ENCODE measurements at places on chromosomes 4 and X. TPM values are rescaled to one million over a fixed set of nuclear protein-coding genes. Genes with fewer than 3 reads are reported as not detected.

DNA sequence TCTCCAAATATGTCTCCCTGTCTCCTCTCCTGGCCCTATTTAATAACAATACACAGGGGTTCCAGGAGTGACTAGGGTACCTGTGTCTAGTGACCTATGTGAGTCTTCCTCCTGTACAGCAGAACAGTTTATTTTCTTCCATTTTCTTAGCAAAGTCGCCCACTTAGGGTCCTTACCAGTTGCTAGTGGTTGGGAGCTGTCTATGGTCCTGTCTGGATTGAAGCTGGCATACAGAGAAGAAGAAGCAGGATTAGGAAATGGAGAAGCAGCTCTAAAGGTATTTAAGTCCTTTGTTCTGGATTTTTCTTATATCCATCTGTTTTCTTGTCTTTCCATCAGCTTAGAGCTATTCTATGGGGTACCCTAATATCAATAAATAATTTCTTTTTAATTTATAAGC, 587.1 kb upstream of the CPEB2 start:
- peak; percentile 1 for DNase-seq

FREM3 gene
- total RNA-seq, result not detected

SLC39A8 gene
- total RNA-seq, result 22.8 TPM

IL21 gene
- not detected for total RNA-seq

GABRE gene
- 4.0 TPM for total RNA-seq

- peak; percentile 79 for DNase-seq
Measured at GRCh38 chr4:41538017-41538733, at the start of gene LIMCH1. Gene LIMCH1, plus strand, starts transcription at chr4:41538157. Its CDS starts 67,839 bp downstream, at chr4:41605996.

Data from Caki2 (cell line).